Activated naive CD8-positive, alpha-beta T cell treated with anti-CD3 and anti-CD28 coated beads, Interleukin-2, amount 10 ng/mL, durations not matched to agents 7 days and 5 days (primary cell): ENCODE measurements at places on chromosomes 2 and 18. TPM values are rescaled to one million over a fixed set of nuclear protein-coding genes. Genes with fewer than 3 reads are reported as not detected.
A peak's percentile ranks its signal among the peaks of the same experiment; 100 is the strongest.

COL6A3 gene
- total RNA-seq: 0.45 TPM

PFN4 gene
- total RNA-seq: not detected

GRCh38 chr2:166091439-166091838 lies 36.4 kb downstream of the SCN1A start:
- H3K4me1 ChIP-seq: no peaks in the 10 kb centered on the region
- no peak overlapping the region for H3K27ac ChIP-seq
- H3K4me3 ChIP-seq: no peak overlapping the region
- H3K27me3 ChIP-seq: peaks cover 7% of the 10 kb centered on the region
- no peaks in the 10 kb centered on the region for H3K36me3 ChIP-seq

GRCh38 chr2:98937906-98938305 lies 1.9 kb upstream of the CRACDL start:
- no peak overlapping the region for H3K27ac ChIP-seq
- H3K4me3 ChIP-seq: no peak overlapping the region
- H3K27me3 ChIP-seq: peaks cover 58% of the 10 kb centered on the region
- peaks cover 3% of the 10 kb centered on the region for H3K4me1 ChIP-seq

DNA sequence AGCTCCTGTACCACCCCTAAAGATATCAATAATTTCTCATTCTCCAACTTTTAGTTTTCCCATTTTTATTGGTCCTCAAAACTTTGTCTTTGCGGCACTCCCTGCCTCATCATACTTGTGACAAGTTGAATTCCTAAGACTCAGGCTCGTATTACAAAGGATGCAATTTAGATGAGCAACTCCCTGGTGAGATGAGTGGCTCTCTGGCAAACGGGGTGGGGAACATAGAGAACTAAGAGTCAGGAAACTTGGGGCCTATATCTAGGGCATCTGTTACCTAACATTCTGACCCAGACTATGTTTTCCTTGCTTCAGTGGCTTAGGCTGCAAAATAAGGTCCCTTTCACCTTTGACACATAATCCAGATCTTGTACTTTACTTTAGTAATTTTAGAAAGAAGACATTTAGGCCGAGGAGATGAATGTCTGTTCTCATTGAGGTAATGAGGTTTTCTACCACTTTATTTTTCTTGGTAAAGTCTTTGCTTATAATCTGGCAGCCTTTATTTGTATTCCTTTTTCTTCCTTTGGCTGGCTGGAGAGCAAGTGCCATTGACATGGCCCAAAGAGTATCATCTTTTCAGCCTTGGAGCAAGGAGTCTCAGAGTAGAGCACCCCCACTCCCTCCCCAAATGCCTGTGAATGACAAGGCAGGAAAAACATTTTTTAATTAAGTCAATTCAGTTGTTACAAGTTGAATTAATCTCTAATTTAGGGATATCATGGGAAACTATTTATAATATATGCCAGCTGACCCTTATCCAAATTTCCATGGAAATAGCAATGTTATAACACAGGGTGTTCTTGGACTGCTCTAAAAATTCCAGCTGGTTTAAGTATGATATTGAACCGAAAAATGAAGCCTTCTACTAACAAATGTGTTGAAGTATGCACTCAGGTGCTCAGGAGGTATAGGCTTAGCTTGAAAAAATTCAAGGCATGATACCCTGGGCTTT lies 15.2 kb downstream of the TSPYL6 start:
- DNase-seq: no peak
- H3K36me3 ChIP-seq: peaks cover 2% of the 10 kb centered on the region
- no peak overlapping the region for H3K27ac ChIP-seq
- no peaks in the 10 kb centered on the region for H3K4me1 ChIP-seq
- no peaks in the 10 kb centered on the region for H3K27me3 ChIP-seq
- no peak overlapping the region for H3K4me3 ChIP-seq

DNA sequence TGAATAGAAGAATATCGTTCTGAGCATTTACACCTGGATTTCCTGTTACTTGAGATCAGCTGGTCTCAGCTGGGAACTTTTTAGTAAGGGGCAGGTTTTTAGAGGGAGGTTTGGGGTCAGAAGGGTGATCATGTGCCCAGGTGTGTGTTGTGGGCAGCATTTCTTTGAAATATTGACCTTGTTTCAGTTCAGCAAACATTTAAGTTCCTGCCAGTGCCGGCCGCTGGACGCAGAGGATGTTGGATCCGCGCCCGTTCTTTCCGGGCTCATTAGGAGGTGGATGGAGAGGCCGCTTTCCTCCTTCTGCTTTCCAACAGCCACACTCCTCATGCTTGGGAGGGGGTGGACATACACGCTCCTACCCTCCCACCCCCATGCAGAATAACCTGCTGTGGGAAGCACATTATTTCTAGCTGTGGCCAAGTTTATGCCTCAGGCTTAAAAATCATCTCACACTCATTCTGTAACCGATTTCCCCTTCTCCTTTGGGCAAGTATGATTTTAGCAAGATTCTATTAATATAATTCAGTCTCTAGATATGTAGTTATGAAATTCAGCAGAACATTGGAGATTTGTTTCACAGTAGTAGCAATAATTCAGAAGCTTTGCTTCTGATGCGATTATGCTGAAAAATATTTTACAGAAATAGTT lies 131.4 kb downstream of the ZNF236 start:
- H3K4me3 ChIP-seq: no peak overlapping the region
- no peaks in the 10 kb centered on the region for H3K27me3 ChIP-seq
- peaks cover 29% of the 10 kb centered on the region for H3K36me3 ChIP-seq
- H3K27ac ChIP-seq: no peak overlapping the region

GRCh38 chr18:61308795-61309393 lies 24.3 kb upstream of the CDH20 start:
- H3K36me3 ChIP-seq: no peaks in the 10 kb centered on the region
- H3K4me1 ChIP-seq: no peaks in the 10 kb centered on the region
- no peak overlapping the region for H3K27ac ChIP-seq
- no peaks in the 10 kb centered on the region for H3K27me3 ChIP-seq
- DNase-seq: no peak
- no peak overlapping the region for H3K4me3 ChIP-seq

- H3K36me3 ChIP-seq: peaks cover 48% of the 10 kb centered on the region
- no peak overlapping the region for H3K27ac ChIP-seq
- DNase-seq: no peak
- no peak overlapping the region for H3K4me3 ChIP-seq
- no peaks in the 10 kb centered on the region for H3K4me1 ChIP-seq
Measured at GRCh38 chr2:85376291-85377065, 21.9 kb downstream of the ELMOD3 start.

GRCh38 chr2:34979148-34979547 lies 1376.4 kb upstream of the CRIM1 start:
- H3K27me3 ChIP-seq: no peaks in the 10 kb centered on the region
- H3K4me1 ChIP-seq: no peaks in the 10 kb centered on the region
- no peaks in the 10 kb centered on the region for H3K36me3 ChIP-seq
- no peak overlapping the region for H3K27ac ChIP-seq
- no peak for DNase-seq
- no peak overlapping the region for H3K4me3 ChIP-seq

- no peak overlapping the region for H3K27ac ChIP-seq
- H3K27me3 ChIP-seq: no peaks in the 10 kb centered on the region
- H3K4me1 ChIP-seq: peaks cover 1% of the 10 kb centered on the region
- peaks cover 29% of the 10 kb centered on the region for H3K36me3 ChIP-seq
- no peak overlapping the region for H3K4me3 ChIP-seq
- DNase-seq: no peak
Measured at GRCh38 chr2:202290316-202290715, 24.8 kb downstream of the NOP58 start.

DNA sequence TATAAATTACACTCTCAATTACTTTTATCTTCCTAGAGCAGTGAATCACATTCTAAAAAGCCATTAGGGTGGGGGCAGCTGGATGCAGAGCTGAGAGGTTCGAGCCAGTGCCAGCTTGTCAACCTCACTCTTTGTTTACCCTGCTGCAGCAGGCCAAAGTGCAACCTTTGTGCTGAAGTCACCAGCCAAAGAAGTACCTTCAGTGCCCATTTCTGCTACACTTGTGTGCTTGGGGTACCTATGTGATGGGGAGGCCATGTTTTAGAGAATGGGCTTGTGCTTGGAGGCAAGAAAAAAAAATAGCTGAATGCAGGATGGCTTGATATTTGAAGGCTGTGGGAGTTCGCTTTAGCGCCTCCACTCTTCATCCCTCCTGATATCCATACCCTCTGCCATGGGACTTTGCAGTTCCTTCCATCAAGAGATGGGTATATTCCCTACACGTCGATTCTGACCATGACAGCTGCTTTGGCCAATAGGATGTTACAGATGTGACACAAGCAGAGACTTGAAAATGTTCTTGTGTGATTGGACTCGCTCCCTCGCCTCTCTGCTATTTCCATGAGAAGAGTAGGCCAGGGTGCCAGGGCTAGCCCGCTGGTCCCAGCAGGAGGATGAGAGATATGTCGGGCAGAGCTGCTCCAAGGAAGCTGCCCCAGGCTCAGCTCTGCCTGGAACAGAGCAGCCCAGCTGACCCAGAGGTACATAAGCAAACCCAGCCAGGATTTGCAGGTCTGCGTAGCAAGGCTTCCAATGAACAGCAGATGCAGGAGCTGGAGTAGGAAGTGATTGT lies 12.7 kb upstream of the FZD5 start:
- DNase-seq: no peak
- H3K4me3 ChIP-seq: no peak overlapping the region
- H3K4me1 ChIP-seq: no peaks in the 10 kb centered on the region
- H3K27me3 ChIP-seq: peaks cover 25% of the 10 kb centered on the region
- H3K27ac ChIP-seq: no peak overlapping the region

DNA sequence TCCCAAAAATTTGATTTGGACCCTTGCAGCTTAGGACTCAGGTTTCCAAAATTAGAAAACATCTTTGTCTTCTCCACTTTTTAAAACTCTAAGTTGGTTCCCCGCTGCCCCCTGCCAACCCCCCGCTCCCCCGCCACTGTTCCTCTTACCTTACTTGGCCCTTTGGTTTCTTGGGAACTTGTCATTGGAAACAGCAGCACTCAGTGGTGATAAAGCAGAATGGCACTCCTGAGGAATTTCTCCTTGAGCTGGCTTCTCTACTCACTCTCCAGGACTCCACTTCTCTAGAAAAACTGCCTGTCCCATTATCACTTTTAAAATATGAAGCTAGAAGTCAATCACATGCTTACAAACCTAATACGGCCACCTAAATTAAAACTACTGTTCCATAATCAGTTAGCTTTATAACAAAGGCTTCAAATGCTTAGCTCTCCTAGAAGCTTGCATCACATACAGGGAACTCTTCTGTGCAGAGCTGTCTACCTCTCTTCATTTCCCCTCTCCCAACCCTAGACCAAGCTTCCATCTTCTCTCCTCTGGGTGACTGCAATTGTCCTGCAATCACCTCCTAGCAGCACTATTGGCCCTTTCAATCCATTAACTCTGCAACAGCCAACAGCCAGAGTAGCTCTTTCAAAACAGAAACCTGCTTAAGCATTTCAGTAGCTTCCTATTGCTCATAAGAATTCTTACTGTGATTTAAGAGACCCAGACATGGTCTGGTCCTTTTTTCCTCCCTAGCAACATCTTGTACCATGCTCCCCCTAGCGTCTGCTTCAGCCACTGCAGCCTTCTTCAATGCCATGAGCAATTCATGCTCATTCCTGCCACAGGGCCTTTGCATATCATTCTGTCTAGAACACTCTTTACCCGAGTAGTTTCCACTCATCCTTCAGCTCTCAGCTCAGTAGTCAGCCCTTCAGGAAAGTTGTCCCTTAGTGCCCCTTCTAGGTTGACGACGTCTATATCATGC lies 15.2 kb upstream of the PLEKHM3 start:
- no peaks in the 10 kb centered on the region for H3K36me3 ChIP-seq
- no peak overlapping the region for H3K4me3 ChIP-seq
- peak; percentile 66 for DNase-seq
- H3K4me1 ChIP-seq: no peaks in the 10 kb centered on the region
- H3K27ac ChIP-seq: no peak overlapping the region

DNA sequence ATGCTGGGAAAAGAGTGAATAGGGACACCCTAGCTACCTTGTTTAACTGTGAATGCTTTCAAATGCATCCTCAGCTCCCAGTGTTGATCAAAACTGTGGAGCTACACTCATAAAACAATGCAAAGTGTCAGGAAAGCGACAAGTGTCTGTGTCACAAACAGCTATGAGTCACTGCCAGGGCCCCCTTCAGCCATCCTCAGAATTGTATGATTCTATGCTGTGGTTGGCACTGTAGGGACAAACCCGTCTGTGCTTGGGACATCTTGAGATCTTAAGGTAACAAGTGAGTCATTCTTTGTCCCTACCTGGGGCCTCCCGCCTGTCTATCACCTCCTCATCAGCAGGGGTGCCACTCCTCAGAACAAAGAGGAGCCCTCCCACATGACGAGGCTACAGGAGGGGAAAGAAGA lies 42.4 kb downstream of the KLF7 start:
- H3K27ac ChIP-seq: no peak overlapping the region
- H3K27me3 ChIP-seq: no peaks in the 10 kb centered on the region
- peaks cover 7% of the 10 kb centered on the region for H3K4me1 ChIP-seq
- DNase-seq: no peak

- no peak overlapping the region for H3K4me3 ChIP-seq
- H3K27ac ChIP-seq: no peak overlapping the region
- no peaks in the 10 kb centered on the region for H3K4me1 ChIP-seq
- H3K27me3 ChIP-seq: no peaks in the 10 kb centered on the region
- no peak for DNase-seq
Measured at GRCh38 chr2:120907822-120908221, 172.2 kb downstream of the GLI2 start.
